Tracheal epithelial cell (primary cell): ENCODE measurements at places on chromosomes 12 and 14. TPM values are rescaled to one million over a fixed set of nuclear protein-coding genes. Genes with fewer than 3 reads are reported as not detected.

Gene GPR84
- not detected in 2 replicates for total RNA-seq

Gene FAM90A1
- total RNA-seq = under 0.01 and 0.21 TPM in 2 replicates

Gene SAMD15
- total RNA-seq = 0.21 and 0.72 TPM in 2 replicates

Gene MUCL1
- not detected in 2 replicates for total RNA-seq

Gene CCDC175
- total RNA-seq = not detected in 2 replicates

Gene TAS2R14
- total RNA-seq = 0.96 and 1.9 TPM in 2 replicates

Gene ADSS1
- total RNA-seq = 8.7 and 18.8 TPM in 2 replicates

Gene GUCY2C
- total RNA-seq = not detected in 2 replicates

Gene GPRC5D
- not detected in 2 replicates for total RNA-seq

Gene CCDC88C
- total RNA-seq = 14.7 and 21.7 TPM in 2 replicates

Gene OTUB2
- 1.7 and 7.5 TPM in 2 replicates for total RNA-seq

Gene SALL2
- 0.85 and 1.2 TPM in 2 replicates for total RNA-seq

Gene HPD
- total RNA-seq = 0.24 TPM in 1 of 2 replicates, not detected in the other
